Neural crest cell (in vitro differentiated cells): ENCODE measurements at places on chromosomes 6 and 20. TPM values are rescaled to one million over a fixed set of nuclear protein-coding genes. Genes with fewer than 3 reads are reported as not detected.

DNA sequence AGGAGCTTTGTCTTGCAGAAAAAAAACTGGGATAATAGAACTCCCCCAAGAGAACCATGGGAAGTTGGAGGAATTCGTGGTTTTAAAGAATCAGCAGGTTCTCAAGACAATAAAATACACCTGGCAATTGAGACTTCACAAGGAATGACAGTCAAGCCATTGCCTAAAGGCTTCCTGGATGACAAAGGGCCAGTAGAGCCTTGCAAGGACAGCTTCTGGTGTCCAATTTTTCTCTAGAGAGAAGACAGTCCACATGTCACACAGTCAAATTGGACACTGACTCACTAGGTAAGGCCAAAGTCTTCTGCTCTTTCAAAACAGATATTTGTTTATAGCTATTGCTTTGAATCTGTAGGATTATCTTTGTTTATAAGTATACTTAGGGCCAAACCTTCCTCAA lies 80.3 kb upstream of the BMP5 start:
- H3K4me1 ChIP-seq, result no peaks in the 10 kb centered on the region
- H3K27ac ChIP-seq, result no peak overlapping the region
- no peaks in the 10 kb centered on the region for H3K36me3 ChIP-seq

GRCh38 chr6:2634139-2634964 lies 116.4 kb downstream of the MYLK4 start:
- no peak overlapping the region for H3K27ac ChIP-seq
- H3K4me1 ChIP-seq, result no peaks in the 10 kb centered on the region
- H3K36me3 ChIP-seq, result no peaks in the 10 kb centered on the region
- peaks cover 4% of the 10 kb centered on the region for H3K27me3 ChIP-seq
- peak; percentile 91 for DNase-seq

- peaks cover 3% of the 10 kb centered on the region for H3K36me3 ChIP-seq
- peak overlapping the region; percentile 68 for H3K4me3 ChIP-seq
- DNase-seq, result no peak
- no peaks in the 10 kb centered on the region for H3K27me3 ChIP-seq
These were observed 8.5 kb downstream of the RBM38 start for GRCh38 chr20:57399587-57400155.

The OR2B6 gene
- not detected in 2 replicates for total RNA-seq

- no peak overlapping the region for H3K4me3 ChIP-seq
- no peaks in the 10 kb centered on the region for H3K27me3 ChIP-seq
- no peak overlapping the region for H3K27ac ChIP-seq
- H3K4me1 ChIP-seq, result peaks cover 16% of the 10 kb centered on the region
- no peak for DNase-seq
These were observed 13.9 kb upstream of the CD93 start for GRCh38 chr20:23099791-23100719.

The BNIP5 gene
- not detected in 2 replicates for total RNA-seq

DNA sequence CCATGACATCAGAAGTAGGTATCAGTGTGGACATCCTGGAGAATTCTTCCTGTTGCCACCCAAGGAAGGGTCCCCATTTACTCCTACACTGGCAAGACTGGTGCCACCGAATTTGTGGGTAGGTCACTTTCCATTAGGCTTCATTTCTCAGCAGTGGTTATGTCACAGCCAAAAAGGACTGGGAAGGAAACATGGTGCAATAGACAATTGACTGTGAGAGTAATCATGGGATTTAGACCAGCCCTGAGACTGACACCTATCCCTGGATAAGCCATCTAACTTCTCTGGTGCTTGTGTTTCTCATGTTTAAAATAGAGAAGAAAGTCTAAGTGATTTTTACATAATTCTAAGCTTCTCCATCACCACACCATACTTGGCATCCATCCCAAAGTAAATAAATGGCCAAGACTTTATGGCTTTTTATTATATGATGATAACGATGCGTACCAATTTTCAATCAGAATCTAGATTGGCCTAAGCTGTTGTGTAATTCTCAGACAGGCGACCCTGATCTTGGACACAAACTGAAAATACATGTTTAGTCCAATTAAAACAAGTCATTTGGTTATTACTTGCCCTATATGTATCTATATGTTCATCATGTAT lies 10.2 kb downstream of the SMPDL3A start:
- H3K4me3 ChIP-seq, result no peak overlapping the region
- no peak for DNase-seq
- peaks cover 3% of the 10 kb centered on the region for H3K36me3 ChIP-seq
- H3K27me3 ChIP-seq, result no peaks in the 10 kb centered on the region
- no peak overlapping the region for H3K27ac ChIP-seq
- H3K4me1 ChIP-seq, result peaks cover 4% of the 10 kb centered on the region

- H3K27ac ChIP-seq, result no peak overlapping the region
- no peak overlapping the region for H3K4me3 ChIP-seq
- DNase-seq, result no peak
- H3K4me1 ChIP-seq, result no peaks in the 10 kb centered on the region
- no peaks in the 10 kb centered on the region for H3K36me3 ChIP-seq
These were observed 19.3 kb upstream of the WFDC2 start for GRCh38 chr20:45450097-45450818.

DNA sequence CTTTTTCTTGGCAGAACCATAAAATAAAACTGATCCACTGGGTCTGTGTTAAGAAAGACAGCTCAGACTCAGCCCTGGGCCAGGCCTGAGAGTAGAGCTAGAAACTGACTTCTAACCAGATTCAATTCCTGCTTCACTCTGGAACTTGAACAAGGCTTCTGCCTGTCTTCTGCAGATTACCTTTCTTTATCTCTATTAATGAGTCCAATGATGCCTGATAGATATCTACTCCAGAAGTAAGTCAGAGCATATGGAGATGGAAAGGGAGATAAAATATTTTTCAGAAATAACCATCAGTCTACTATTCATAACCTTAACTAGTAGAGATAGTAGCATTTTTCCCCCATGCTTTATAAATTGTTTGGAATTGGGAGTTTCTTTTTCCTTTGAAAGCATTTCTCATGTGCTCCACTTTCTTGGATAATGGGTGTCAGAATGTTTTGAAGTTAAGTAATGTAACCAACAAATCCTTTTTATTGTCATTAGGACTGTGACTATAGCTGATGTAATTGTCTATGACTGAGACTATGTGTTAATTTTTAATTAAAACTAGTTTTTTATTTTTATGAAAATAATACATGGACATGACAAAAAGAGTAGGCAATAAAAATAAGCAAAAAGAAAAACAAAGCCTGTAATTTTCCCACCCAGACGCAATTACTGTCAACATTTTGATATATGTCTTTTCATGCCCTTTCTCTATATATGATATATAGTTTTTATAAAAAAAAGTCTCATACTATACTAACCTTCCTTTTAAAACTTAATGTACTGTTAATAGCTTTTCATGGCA lies 7.2 kb downstream of the SOBP start:
- no peak overlapping the region for H3K4me3 ChIP-seq
- peaks cover 2% of the 10 kb centered on the region for H3K36me3 ChIP-seq
- no peak overlapping the region for H3K27ac ChIP-seq
- no peaks in the 10 kb centered on the region for H3K27me3 ChIP-seq
- H3K4me1 ChIP-seq, result peaks cover 40% of the 10 kb centered on the region

DNA sequence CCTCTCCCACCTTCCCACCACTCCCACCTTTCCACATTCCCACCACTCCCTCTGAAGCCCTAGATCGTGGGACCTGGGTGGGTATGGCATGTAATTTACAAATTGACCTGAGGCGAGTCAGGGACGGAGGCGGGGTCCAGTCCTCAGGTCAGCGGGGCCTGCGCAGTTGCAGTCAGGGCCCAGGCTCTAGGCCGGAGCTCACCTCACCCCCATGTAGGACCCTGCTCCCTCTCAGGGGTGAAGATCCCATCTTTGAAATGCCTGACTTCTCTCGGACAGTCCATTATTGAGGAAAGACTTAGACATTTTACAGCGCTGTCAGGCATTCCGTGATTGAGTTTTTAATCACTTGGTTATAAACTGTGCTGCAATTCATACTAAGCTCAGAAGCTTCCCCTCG lies 10.5 kb downstream of the THBS2 start:
- DNase-seq, result no peak
- H3K4me1 ChIP-seq, result no peaks in the 10 kb centered on the region
- no peak overlapping the region for H3K27ac ChIP-seq
- no peak overlapping the region for H3K4me3 ChIP-seq
- H3K36me3 ChIP-seq, result no peaks in the 10 kb centered on the region

The SMAP1 gene
- 29.7 and 30.5 TPM in 2 replicates for total RNA-seq

The ATP9A gene
- 38.9 and 39.0 TPM in 2 replicates for total RNA-seq

- H3K4me1 ChIP-seq, result peaks cover 31% of the 10 kb centered on the region
- peak overlapping the region; percentile 31 for H3K27ac ChIP-seq
- H3K27me3 ChIP-seq, result no peaks in the 10 kb centered on the region
- DNase-seq, result no peak
- peaks cover 3% of the 10 kb centered on the region for H3K36me3 ChIP-seq
These were observed 9.2 kb downstream of the ENTPD6 start for GRCh38 chr20:25204550-25205276.

The GABRR1 gene
- total RNA-seq, result 0.12 TPM in 1 of 2 replicates, not detected in the other

- DNase-seq, result no peak
- no peaks in the 10 kb centered on the region for H3K27me3 ChIP-seq
- no peaks in the 10 kb centered on the region for H3K36me3 ChIP-seq
- H3K4me3 ChIP-seq, result no peak overlapping the region
- H3K4me1 ChIP-seq, result peaks cover 23% of the 10 kb centered on the region
These were observed 204.0 kb downstream of the PTPRK start for GRCh38 chr6:128316258-128316929.

DNA sequence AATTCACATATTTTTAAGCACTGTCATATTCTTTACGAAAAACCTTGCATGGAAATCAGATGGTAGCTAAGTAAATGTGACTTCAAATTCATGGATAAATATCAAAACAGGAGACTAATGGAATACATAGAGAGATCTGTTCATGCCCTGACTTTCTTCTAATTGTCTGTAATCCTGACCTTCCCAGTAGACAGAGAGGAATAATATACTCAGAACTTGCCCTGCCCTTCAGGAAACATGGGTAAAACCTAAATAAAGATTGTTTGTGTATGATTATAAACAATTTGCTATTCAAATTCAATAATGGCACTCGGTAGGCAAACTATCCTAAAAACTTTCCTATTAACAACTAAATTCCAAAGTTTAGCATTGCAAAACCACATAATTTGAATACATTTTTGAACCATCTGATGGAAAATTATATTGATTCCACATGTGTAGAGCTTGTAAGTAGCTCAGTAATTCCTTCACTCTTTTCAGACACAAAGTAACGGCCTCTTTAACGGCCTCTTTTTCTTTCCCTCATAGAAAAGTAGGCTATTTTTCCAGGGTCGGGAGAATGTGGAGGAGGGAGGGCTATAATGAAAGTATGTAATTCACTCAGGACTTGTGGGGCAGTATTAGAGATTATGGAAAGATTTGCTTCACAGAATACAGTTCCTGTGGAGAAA lies 227.6 kb downstream of the ALDH8A1 start:
- peaks cover 43% of the 10 kb centered on the region for H3K4me1 ChIP-seq
- H3K27ac ChIP-seq, result no peak overlapping the region
- H3K4me3 ChIP-seq, result no peak overlapping the region
- no peaks in the 10 kb centered on the region for H3K27me3 ChIP-seq

GRCh38 chr6:129263176-129263575 lies 380.2 kb downstream of the LAMA2 start:
- no peaks in the 10 kb centered on the region for H3K36me3 ChIP-seq
- H3K4me1 ChIP-seq, result peaks cover 4% of the 10 kb centered on the region
- no peak for DNase-seq
- no peak overlapping the region for H3K27ac ChIP-seq
- no peaks in the 10 kb centered on the region for H3K27me3 ChIP-seq
- H3K4me3 ChIP-seq, result no peak overlapping the region

GRCh38 chr6:167828325-167828956 lies 1.7 kb downstream of the AFDN start:
- peaks cover 55% of the 10 kb centered on the region for H3K4me1 ChIP-seq
- no peaks in the 10 kb centered on the region for H3K36me3 ChIP-seq
- no peak overlapping the region for H3K27ac ChIP-seq
- H3K27me3 ChIP-seq, result peaks cover 32% of the 10 kb centered on the region

The EMILIN3 gene
- 6.9 and 7.5 TPM in 2 replicates for total RNA-seq

GRCh38 chr20:15882553-15882952 lies 690.7 kb downstream of the KIF16B start:
- no peak for DNase-seq
- H3K4me1 ChIP-seq, result no peaks in the 10 kb centered on the region
- H3K27ac ChIP-seq, result no peak overlapping the region
- no peaks in the 10 kb centered on the region for H3K27me3 ChIP-seq

DNA sequence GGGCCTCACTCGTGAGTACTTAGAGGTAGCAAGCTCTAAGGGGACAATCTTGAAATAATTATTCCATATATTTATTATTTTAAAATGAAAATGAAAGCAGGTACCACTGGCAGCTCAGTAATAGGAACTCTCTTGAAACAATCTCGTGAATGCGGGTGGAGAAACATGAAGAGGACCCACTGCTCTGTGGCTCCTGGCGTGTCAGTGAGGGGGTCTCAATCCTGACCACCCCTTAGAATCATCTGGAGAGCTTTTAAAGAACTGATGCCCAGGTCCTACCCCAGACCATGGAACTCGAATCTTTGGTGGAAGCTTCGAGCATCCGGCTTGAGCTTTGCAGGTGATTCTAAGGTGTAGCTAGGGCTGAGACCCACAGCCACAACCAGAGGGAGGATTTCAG lies 23.9 kb upstream of the PXDC1 start:
- DNase-seq, result no peak
- no peaks in the 10 kb centered on the region for H3K36me3 ChIP-seq
- no peak overlapping the region for H3K27ac ChIP-seq
- H3K4me3 ChIP-seq, result no peak overlapping the region
- H3K4me1 ChIP-seq, result peaks cover 23% of the 10 kb centered on the region

- no peak overlapping the region for H3K27ac ChIP-seq
- DNase-seq, result no peak
- H3K4me1 ChIP-seq, result no peaks in the 10 kb centered on the region
- H3K27me3 ChIP-seq, result peaks cover 3% of the 10 kb centered on the region
- no peak overlapping the region for H3K4me3 ChIP-seq
These were observed 18.4 kb upstream of the MCUR1 start for GRCh38 chr6:13832778-13833177.
